ENCODE measurements at places on chromosomes 6 and 20. TPM values are rescaled to one million over a fixed set of nuclear protein-coding genes. Genes with fewer than 3 reads are reported as not detected.

The GZF1 gene
- total RNA-seq, result 12.2 TPM

The CCR6 gene
- not detected for total RNA-seq

The SPATS1 gene
- total RNA-seq, result not detected

The SLC44A4 gene
- 3.6 TPM for total RNA-seq

The TRDN gene
- total RNA-seq, result 57.5 TPM

The CYP39A1 gene
- 3.9 TPM for total RNA-seq

The SRMS gene
- total RNA-seq, result not detected

The C6orf52 gene
- 1.0 TPM for total RNA-seq

The ARFGEF3 gene
- 14.3 TPM for total RNA-seq

The WFDC5 gene
- not detected for total RNA-seq

The PRPH2 gene
- 0.35 TPM for total RNA-seq

The RAET1E gene
- total RNA-seq, result not detected

The POPDC3 gene
- 9.9 TPM for total RNA-seq

Data from endodermal cell (in vitro differentiated cells).